ENCODE measurements at places on chromosomes 13 and 19.
A peak's percentile ranks its signal among the peaks of the same experiment; 100 is the strongest.

- DNase-seq, result peak; percentile 63
Observed at GRCh38 chr19:17718947-17719711, at the start of gene MAP1S. Gene MAP1S, plus strand, starts transcription at chr19:17719480. Its CDS starts 23 bp downstream, at chr19:17719503.

DNA sequence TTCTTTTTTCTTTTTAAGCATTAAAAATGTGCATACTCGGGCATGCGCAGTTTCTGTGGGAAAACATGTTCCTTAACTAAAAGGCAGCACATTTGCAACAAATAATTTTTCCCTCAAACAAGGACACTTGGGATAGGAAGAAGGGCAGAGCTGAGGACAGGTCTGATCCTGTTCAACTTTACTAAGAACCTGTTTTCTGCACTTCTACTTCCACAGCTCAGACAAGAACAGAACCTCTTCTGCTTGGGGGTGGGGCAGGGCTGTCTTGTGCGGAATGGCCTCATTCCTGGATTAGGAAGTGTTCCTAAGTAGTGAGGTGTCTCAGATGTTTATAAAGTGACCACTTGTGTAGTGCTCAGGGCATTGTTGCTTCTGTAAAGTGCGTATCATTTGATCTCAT is 18.3 kb downstream of the SAFB start:
- no peak for DNase-seq

GRCh38 chr13:102293723-102294122 is 108.1 kb downstream of the FGF14 start:
- DNase-seq, result no peak

DNA sequence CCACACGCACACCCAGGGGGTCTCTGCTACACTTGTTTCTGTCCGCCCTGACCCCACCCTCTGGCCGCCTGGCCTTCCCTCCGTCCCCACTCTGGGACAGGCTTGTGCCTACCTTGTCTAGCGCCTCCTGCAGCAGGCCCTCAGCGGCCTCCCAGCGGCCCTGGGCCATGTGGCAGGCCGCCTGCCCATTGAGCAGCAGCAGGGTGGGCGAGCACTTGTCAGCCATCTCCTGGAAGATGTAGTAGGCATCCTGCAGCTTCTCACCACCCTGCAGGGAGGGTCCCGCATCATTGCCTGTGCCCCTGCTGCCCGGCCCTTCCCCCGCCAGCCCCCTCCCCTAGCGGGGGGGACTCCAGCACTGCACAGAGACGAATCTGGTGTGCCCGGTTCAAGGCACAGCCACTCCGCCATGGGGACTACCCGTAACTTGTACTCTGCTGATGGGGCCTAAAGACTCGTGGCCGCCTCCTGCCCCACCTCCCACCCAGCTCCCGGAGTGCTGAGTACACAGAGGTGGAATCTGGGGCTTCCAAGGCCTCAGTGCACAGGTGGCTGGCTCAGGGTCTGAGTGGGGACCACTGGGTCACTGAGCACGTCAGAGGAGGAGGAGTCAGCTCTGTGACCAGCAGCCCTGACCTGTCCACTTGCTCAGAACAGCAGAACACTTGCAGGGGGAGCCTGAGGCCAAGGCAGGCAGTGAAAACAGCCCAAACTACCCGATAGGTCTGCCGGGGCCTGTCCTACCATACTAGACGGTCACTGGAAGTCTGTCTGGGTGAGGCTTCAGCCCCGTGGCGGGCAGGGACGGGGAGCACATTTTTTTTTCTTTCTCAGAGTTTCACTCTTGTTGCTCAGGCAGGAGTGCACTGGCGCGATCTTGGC is 7.4 kb upstream of the CERS1 start:
- no peak for DNase-seq

- DNase-seq, result no peak
Observed at GRCh38 chr19:3146677-3147100, 10.9 kb downstream of the GNA15 start.

DNA sequence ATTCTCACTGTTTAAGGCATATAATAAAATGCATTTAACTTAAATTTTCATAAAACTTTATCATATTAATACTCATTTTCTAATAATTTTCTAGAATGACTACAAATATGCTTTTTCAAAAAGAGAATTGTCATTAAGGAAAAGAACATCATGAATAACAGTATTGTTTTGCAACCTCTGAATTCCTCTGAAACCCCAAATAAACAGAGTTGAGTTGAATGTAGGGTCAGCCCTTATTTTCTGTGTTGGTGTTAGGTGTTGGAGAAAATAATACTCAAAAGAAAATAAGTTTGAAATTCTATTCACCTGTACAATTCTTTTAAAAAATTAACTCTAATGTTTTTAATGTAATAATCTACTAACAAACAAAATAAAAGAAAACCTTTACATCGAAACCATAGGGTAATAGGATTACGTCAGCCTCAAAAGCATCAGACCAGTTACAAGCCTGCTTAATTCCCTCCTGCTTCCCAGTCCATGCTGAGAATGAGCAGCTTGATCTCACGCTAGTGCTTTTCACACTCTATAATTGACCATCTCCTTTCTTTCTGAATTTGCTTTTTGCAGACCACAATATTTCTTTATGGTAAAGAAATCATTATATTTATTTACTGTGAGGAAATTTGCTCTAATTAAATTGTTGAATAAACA is 160.9 kb downstream of the PCDH9 start:
- DNase-seq, result no peak

DNA sequence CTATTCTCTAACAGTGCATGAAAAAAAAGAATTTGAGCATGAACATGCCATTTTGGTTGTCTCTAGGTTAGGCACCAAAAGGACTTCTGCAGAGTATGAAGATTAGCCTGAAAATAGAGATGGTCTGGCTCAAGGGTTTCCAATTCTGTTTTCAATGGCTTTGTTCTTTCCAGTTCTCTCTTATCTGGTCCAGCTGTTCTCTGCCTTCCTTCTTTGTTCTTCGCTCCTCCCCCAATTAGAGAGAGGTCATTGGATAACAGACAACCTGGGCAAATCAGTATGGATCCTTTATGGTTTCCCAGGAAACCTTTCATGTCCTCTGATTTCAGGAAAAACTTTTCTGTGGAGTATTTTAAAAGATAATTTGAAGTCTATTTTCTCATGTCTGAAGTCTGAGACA is 623.4 kb downstream of the PCDH17 start:
- DNase-seq, result no peak

DNA sequence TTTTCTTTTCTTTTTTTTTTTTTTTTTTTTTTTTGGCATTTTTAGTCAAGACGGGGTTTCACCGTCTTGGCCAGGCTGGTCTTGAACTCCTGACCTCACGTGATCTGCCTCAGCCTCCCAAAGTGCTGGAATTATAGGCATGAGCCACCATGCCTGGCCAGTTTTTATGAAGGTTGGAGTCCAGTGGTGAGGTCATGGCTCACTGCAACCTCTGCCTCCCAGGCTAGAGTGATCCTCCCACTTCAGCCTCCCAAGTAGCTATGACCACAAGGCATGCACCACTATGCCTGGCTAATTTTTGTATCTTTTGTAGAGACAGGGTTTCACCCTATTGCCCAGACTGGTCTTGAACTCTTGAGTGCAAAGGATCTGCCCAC is 4.2 kb downstream of the SNRPA start:
- no peak for DNase-seq

- no peak for DNase-seq
Observed at GRCh38 chr19:38704488-38705026, 39.7 kb downstream of the CAPN12 start.

GRCh38 chr19:49581007-49581508 is at the start of gene PRRG2:
Gene PRRG2, plus strand, starts transcription at chr19:49581316. Its CDS starts 1,904 bp downstream, at chr19:49583220.
- no peak for DNase-seq

Measured in fibroblast of skin of back (primary cell).